ENCODE measurements at places on chromosomes 5 and 9.

DNA sequence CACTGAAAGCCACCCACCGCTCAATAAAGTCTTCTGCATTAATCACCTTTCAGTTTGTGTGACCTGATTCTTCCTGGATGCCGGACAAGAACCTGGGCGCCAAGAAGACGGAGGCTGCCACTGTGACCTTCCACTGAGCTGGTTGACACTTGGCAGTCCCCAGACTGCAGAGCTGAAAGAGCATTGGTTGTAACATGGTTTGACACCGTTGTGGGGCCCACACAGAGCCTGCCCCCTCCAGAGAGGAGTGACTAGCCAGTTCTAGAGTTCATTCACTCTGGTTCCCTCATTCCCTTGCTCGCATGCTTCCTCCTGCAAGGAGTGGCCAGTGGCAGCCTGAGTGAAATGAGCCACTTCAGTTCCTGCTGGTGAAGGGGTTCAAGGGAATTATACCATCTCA is 86.2 kb upstream of the ANXA1 start:
- DNase-seq, result no peak

- DNase-seq, result no peak
These were observed 342.1 kb downstream of the PRR16 start for GRCh38 chr5:120806202-120806601.

- no peak for DNase-seq
These were observed 6.4 kb downstream of the PRLR start for GRCh38 chr5:35223787-35224395.

- no peak for DNase-seq
These were observed 117.2 kb downstream of the ARHGEF28 start for GRCh38 chr5:73743161-73743560.

GRCh38 chr9:134125413-134126095 is 10.3 kb upstream of the WDR5 start:
- no peak for DNase-seq

GRCh38 chr5:149345892-149346222 is 558 bp downstream of the GRPEL2 start:
- no peak for DNase-seq

DNA sequence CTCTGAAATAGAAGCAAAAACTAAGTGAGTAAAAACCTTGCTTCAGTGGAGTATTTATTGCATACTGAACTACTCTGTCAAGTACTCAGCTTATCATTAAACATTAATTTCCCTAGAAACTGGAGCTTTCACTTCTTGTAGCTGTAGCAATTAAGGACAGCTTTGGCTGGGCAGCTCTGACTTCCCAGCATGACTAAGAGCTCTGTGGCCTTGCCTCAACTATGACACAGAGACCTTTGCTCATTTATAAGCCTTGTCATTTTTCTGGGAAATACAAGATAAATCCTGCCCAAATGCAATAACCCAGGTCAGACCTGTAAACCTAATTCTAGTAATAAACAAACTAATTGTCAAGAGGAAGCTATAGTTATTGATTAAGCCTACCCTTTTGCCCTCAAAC is 65.4 kb upstream of the STK32A start:
- DNase-seq, result no peak

Data from NCI-H446 (cell line).